ENCODE measurements at places on chromosomes 2 and 18. TPM values are rescaled to one million over a fixed set of nuclear protein-coding genes. Genes with fewer than 3 reads are reported as not detected.

DNA sequence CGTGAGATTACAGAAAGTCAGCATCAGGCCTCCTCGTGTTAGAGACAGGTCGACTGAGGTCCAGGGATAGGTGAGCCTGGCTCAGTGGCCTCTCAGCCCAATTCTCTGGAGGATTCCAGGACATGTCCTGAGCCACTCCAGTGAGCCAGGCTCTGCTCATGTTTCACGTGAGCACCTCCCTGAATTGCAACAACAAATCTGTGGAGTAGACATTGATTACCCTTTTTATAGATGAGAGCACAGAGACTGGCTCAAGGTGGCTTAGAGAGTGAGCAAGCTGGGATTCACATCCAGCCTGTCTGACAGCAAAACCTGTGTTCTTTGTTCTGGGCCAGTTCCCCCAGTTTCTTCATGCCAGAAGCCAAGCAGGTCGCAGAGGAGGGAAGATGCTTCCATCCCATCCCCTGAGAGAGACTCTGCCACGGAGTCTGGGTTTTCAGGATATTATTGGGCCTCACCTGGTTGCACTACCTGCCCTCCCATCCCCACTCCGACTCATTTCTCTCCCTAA lies 46.4 kb downstream of the HS1BP3 start:
- DNase-seq: no peak

DNA sequence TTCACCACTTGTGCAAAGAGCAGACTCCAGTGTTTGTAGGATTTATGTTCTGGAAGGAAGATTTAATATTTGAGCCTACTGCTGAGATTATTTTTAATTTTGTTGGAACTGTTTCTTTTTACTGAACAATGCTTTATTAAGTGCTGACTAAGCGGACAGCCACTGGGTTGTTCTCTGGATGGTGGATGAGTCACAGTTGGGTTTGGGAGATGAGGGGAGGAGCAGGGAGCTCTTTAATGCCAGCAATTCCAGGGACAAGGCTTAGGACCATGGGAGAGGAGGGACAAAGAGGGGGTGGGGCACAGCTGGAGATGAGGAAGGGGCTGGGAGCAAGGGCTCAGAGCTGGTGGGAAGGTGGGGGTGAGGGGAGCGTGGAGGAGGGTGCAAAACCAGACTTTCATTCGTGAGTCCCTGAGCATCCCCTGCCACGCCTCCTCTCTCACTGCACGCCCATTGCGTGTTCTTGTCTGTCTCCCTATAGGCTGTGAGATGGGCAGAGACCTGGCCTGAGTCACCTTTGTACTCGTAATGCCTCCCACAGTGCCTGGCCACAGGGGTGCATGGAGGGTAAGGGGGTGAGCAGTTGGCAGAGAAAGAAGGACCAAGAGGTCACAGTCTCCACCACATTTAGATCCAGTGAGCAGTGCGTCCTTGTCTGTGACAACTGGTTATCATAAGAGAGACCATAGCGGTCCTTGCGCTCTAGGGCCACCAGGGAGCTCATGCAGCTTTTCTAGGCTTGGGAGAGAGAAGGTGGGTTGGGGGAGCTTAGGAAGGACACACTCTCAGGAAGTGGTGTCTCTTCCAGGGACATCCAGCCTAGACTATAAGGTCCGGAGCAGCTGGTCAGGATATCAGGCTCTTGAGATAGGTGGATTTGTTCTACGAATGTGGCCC lies 18.4 kb downstream of the SLC4A3 start:
- DNase-seq: peak; percentile 27

MEIS1 gene
- polyA plus RNA-seq: 87.2 TPM

DNA sequence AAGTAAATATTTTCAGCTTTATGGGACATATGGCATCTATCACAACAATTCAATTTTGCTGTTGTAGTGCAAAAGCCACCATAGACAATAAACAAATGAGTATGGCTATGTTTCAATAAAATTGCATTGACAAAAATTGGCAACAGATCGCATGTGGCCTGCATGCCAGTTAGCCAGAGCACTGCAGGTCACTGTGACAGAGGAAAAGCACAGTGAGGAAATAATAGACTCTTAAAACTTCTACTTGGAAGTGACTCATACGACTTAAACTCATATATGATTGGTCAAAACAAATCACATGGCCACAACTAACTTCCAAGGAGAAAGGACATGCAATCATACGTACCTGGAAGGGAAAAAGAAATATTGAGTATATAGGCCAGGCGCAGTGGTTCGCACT lies 44.4 kb downstream of the EXOC6B start:
- no peak for DNase-seq

- DNase-seq: no peak
Observed at GRCh38 chr18:74234326-74235171, 57.2 kb downstream of the CYB5A start.

- DNase-seq: no peak
Observed at GRCh38 chr2:151171186-151171585, 90.5 kb downstream of the RBM43 start.

- no peak for DNase-seq
Observed at GRCh38 chr18:36349552-36349951, 52.0 kb downstream of the FHOD3 start.

DNA sequence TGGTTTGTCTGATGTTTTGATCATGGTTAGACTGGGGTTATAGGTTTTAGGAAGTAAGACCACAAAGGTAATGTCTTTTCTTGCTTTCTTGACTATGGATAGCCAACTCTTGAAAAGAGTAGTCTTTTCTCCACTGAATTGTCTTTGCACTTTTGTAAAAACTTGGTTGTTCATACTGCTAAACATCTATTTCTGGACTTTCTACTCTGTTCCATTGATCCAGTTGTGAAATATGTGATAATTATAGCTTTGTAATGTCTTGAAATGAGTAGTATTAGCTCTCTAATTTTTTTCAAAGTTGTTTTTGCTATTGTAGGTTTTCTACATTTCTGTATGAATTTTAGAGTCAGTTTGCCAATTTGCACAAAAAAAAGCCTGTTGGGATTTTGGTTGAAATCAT lies 13.1 kb upstream of the UGT1A9 start:
- no peak for DNase-seq

DNA sequence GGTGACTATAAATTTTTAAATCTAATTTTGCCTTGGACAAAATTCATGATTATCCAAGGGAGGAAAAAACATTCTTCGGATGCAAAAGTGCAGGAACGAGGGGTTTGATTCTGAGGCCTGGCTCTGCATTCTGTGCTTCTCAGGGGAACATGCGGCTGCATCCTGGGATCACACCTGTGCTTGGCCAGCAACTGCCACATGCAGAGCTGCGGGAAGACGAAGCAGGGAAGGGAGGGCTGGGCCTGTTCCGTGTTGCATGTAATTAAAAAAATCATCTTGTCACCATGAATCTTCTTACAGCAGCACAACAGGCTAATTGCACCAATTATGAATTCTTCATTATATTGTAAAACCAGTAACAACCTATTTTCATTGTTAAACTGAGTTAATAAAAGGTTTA lies 158.0 kb upstream of the ALKAL2 start:
- DNase-seq: no peak

GRCh38 chr2:74896232-74896631 lies 62.2 kb upstream of the POLE4 start:
- no peak for DNase-seq

LRRC30 gene
- polyA plus RNA-seq: not detected

DOCK10 gene
- polyA plus RNA-seq: 53.0 TPM

GRCh38 chr2:160301420-160301819 lies 101.3 kb upstream of the ITGB6 start:
- no peak for DNase-seq

DNA sequence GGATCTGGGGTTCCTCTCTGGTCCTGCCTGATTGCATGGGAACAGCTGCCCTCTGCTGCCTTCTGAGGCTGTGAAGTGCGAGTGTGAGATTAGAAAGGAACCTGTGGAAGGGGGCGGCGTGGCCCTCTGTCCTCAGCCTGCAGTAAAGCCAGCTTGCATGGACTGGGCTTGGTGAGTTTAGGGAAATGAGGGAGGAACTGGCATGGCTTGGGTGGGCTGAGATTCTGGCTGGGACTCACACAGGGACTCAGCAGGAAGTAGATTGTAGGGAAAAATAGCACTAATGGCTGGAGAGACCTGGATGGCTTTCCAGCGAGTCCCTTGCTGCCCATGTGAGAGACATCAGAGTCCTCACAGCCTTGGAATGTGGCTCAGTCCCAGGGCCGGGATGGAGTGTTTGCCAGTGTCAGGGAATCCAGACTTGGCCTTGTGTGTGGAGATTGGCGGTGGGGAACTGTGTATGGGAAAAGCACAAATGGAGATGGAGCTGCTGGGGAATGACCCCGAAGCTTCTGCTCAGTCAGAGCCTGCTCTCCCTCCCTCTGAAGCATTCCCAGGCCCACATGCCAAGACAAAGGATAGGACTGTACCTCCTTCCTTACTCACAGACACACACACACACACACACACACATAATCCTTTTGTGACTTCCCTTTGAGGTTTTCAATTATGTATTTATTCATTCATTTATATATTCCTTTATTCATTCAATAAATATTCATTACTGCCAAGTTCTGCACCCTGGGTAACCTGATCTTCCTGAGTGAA lies 115.4 kb downstream of the ACAA2 start:
- no peak for DNase-seq

- no peak for DNase-seq
Observed at GRCh38 chr18:48292229-48292628, 117.0 kb downstream of the ZBTB7C start.

KCTD1 gene
- 5.4 TPM for polyA plus RNA-seq

DNA sequence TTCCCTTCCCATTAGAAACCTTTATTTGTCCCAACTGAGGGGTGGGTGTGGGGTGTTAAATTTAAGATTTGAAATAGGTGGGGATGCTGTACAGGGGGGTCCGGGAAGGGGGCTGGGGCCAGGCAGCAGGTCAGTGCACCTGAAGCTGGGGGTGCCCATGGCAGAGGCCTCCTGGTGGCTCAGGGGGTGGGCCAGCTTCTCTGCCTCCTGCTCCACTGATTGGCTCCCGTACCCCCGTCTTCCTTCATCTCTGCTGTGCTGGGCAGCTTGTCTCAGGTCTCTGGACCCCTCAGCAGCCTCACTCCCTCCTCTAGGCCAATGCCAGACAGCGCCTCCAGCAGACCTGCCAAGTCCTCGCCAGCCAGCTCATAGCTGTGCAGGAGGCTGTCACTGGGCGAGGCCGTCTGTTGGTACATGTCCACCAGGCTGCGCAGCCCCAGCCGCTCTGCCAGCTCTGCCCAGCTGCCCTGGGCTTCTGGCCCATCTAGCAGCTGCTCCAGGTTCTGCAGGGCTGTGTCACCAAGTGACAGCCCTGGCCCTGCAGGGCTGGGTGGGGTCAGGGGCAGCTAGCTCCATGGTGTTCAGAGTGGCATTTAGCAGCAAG lies 2.0 kb upstream of the ANKRD62 start:
- no peak for DNase-seq

- DNase-seq: no peak
Observed at GRCh38 chr2:224793946-224794345, 77.8 kb upstream of the CCDC195 start.

- no peak for DNase-seq
Observed at GRCh38 chr18:31156821-31157763, 5.6 kb downstream of the DSC1 start.

DNA sequence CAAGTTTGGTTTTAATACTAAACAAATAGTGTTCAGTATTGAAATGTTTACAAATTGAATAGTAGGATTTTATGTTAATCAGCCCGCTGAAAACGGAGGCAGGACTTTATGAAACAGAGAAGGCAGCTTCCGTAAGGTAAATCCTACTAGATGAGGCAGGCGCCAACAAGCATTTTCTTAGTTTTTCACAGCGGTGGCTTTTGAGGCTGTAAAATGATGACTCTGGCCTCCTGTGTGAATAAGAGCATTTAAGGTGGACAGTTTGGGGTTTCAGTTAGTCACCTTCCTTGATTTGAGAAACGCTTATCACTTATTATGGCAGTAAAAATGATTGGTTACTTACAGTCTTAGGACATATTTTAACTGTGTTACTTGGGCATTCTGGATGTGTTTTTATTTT lies 212.9 kb downstream of the PTGR3 start:
- DNase-seq: no peak

NEB gene
- 0.14 TPM for polyA plus RNA-seq

ACKR3 gene
- 0.07 TPM for polyA plus RNA-seq

DNA sequence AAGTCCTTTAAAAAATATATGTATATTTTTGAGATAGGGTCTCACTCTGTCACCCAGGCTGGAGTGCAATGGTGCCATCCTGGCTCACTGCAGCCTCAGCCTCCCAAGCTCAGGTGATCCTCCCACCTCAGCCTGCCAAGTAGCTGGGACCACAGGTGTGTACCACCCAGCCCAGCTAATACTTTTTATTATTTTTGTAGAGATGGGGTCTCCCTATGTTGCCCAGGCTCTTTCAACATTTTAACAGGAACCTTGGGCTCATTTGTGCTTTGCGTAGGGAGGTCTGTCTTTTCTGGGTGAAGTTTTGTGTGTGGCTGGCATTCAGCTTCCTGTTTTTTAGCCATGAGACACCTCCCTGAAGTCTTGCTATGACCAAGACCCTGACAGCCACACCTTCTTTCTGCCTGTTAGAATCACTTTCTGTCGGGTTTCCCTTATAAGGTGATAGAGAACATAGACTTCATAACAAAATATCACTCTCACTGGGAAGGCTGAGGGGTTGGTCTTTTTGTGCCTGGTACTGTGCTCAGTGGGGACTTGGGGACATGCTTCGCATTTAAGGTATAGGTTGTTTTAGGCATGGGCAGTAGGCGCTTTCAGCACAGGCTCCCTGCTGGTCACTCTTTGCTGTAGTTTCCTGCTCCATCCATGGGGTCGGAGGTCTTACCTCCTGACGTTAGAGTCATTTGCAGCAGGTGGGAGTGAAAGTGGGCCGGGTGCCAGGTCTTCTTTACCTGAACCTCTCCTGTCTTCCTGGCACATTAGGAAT lies 3.4 kb downstream of the RAB31 start:
- DNase-seq: no peak

FSIP2 gene
- 0.48 TPM for polyA plus RNA-seq

- DNase-seq: no peak
Observed at GRCh38 chr2:109211315-109211714, 82.3 kb downstream of the SH3RF3 start.

DNA sequence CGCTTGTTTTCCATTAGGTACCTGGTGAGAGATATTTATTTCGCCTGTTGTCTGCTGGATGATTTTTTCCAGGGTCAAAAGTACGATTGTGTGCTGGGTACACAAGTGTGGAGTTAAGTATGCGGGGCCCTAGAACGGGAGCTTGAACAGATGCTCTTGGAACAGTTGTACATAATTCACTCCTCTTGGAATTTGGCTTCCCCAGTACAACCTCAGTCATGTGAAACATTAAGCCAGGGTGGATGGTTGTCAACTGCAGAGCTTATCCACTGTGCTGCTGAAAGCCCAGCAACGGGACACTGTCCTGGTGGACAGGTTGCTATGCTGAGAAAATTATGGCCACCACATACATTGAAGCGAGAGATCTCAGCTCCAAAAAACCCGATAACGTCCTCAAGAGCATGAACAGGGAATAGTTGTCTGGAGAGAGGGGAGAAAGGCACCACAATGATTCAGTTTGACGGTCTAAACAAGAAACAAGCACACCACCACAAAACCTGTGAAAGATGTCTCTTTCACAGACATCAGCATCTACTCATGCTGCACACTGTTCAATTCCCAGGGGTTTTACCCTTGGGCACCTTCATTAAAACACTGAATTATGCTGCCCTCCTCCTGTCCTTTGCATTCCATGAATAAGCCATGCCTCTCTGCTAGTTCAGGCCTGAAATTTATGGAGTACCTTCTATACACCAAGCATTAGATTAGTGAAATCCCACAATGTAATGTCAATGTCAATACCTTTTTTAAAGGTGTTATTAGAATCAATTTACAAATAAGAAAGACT lies 176.8 kb upstream of the TRIB2 start:
- no peak for DNase-seq

GRCh38 chr2:202100176-202100575 lies 27.1 kb downstream of the KIAA2012 start:
- no peak for DNase-seq

TCF4 gene
- 47.3 TPM for polyA plus RNA-seq

GRCh38 chr2:47890711-47891368 lies 15.5 kb downstream of the FBXO11 start:
- DNase-seq: no peak

All from AG04450 (cell line).